ENCODE measurements at places on chromosomes 6 and 20.

- no peak for DNase-seq
These were observed 22.2 kb upstream of the NCOA3 start for GRCh38 chr20:47479506-47479905.

DNA sequence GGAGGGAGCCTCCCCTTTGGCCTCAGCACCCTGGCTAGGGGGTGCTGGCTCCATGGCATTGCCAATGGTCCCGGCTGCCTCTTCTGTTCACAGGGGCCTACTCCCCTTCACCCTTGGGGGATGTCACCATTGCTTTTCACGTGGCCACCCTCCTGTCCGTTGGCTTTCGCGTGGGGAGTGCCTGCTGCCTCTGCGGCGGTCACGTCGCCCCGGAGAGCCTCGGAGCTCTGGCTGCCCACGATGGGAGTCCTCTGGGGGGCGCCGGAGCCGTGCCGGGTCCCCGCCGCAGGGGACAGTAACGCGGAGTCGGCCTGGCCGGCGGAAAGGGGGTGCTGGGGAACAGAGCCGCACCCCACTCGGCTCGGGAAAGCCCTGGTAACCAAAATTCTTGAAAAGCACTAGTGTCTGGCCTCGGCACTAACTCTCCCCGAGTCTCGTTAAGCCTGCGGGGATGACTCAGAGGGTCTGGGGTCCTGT lies 661 bp upstream of the HEBP2 start:
- DNase-seq: no peak

- no peak for DNase-seq
These were observed 13.8 kb downstream of the SPTLC3 start for GRCh38 chr20:13022401-13023155.

DNA sequence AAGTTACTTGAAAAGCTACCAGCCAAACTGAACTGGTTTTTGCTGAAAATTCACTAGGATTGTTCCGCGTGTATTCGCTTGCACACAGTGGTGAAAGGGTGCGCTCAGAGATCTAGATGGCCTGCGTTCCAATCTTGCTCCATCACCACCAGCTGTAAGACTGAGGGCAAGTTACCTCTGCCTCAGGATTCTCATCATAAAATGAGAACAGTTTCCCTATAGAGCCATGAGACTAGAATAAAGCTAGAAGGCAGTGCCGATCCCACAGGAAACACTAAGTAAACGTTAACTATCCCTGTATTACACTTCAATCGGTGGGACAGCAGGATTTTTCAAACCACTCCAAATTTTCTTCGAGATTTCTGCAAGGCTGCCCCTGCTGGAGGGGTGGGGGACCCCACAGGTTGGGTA lies 838 bp downstream of the AHCY start:
- DNase-seq: no peak

- DNase-seq: peak; percentile 86
These were observed 215.2 kb upstream of the ZNF184 start for GRCh38 chr6:27688014-27688586.

DNA sequence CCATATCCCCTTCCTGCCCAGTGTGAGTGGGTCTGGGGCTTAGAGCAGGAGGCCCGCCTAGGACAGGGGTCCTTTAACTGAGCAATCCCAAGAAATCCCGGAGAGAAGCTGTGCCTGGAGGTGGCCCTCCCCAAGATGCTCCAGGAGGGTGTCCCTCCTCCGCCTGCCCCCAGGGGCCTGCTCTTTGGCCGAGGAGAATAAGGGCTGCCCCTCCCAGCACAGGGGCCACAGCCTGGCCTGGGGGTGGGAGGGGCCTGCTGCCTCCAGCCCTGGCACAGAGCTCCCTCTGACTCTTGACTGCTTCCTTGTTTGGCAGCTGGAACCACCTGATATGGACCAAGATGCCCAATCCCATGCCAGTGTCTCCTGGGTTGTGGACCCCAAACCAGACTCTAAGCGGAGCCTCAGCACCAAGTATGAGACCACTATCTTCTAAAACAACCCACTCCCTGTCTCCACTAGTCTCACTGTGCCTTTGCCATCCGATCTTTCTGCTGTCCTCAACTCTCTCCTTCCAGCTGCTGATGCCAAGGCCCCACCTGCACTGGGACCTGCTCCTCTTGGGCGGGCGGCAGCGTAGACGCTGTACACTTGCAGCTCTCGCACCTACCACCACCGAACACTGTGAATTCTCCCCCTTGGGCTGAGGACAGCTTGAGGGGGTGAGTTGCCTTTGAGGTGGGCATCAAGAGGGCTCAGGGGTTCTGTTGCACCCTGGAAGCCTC lies 54.3 kb downstream of the TCP11 start:
- no peak for DNase-seq

GRCh38 chr6:87884203-87884602 lies 163.4 kb upstream of the SPACA1 start:
- no peak for DNase-seq

- DNase-seq: peak; percentile 13
These were observed 12.0 kb upstream of the CCDC170 start for GRCh38 chr6:151481786-151482185.

GRCh38 chr6:76510489-76510888 lies 438.0 kb upstream of the IMPG1 start:
- no peak for DNase-seq

GRCh38 chr20:48687117-48687800 lies 140.5 kb downstream of the PREX1 start:
- no peak for DNase-seq

- no peak for DNase-seq
These were observed 27.4 kb downstream of the CBLN4 start for GRCh38 chr20:55977690-55978459.

- DNase-seq: no peak
These were observed 10.2 kb downstream of the UBE3D start for GRCh38 chr6:83055366-83055964.

GRCh38 chr6:33787954-33788693 lies 806 bp downstream of the LEMD2 start:
- DNase-seq: peak; percentile 35

GRCh38 chr6:156126535-156126934 lies 650.6 kb upstream of the ARID1B start:
- DNase-seq: no peak

- DNase-seq: no peak
These were observed 682.1 kb upstream of the ADGRB3 start for GRCh38 chr6:67952948-67953347.

DNA sequence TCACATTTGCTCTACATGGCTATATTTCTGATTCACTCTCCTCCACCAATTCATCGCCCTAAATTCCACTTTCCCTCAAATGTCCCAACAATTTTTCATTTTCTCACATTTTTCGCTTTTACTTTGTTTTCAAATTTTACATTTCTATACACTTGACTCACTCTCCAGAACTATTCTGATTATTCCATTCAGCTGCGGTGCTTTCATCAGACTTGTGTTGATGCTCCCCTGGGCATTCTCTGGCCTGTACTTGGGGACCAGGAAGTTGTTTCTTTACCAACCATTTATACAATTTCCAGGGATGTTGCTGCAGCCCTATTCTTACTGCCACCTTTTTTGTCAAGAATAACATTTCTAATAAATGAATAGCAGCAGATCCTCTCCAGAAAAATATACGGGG lies 444.8 kb downstream of the MAFB start:
- no peak for DNase-seq

DNA sequence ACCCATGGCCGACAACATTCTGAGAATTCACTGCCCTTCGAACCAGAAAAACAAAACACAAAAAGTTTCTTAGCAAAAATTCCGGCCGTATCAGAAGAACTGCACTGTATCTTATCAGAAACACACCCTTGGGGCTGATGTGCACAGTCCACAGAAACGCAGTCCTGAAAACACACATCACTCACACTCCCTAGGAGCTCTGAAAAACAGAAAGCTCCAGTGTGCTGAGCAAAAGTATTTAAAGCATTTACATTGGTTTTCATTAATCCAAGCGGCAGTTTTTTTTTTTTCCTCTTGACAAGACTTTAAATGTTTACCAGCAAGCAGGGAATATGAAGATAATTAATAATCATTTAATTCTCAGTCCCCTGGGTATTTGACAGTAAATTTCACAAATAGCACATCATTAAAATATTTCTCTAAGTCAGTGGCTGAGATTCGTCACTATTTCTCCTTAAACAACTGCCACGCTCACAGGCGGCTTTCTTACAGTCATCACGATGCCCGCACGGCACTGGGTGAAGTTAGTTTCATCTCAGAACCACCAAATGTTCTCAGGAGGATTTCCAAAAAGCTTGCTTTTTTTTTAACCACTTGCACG lies 13.3 kb downstream of the NFATC2 start:
- DNase-seq: peak; percentile 78

DNA sequence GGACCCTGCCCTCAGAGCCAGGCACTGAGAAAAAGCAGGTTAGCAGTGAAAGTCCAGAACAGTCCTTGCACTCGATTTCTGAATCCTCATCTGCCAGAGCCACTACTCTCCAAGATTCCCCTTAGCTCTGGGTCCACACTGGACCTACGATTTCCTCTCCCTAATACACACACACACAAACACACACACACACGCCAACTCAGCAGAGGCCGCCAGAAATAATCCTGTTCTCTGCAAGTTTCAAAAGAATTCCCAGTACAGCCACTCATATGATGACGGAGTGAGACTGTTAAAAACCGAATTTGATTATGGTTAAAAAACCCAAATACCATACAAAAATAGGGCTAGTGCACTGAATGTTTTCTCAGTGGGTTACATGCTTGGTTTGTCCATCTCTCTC lies 90.8 kb downstream of the GMPR start:
- DNase-seq: no peak

GRCh38 chr6:156687789-156688619 lies 89.2 kb upstream of the ARID1B start:
- DNase-seq: no peak

- no peak for DNase-seq
These were observed 212.8 kb downstream of the ZMYND8 start for GRCh38 chr20:47143657-47144056.

DNA sequence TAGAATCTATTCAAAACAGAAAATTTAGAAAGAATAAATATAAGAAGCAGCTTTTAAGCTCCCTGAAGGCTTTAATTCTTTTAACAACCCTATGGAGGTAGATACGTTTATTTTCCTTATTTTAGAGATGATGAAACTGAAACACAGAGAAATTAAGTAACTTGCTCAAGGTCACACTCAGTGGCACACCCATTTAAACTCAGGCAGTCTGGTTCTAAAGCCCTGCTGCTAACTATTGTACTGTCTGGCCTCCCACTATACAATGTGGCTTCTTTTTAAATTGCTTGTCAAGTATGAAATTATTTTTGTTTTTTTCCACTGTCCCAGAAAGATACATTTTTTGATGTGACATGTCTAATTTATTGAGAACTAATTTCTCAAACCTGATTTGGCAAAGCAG lies 55.7 kb downstream of the FAM217A start:
- DNase-seq: no peak

DNA sequence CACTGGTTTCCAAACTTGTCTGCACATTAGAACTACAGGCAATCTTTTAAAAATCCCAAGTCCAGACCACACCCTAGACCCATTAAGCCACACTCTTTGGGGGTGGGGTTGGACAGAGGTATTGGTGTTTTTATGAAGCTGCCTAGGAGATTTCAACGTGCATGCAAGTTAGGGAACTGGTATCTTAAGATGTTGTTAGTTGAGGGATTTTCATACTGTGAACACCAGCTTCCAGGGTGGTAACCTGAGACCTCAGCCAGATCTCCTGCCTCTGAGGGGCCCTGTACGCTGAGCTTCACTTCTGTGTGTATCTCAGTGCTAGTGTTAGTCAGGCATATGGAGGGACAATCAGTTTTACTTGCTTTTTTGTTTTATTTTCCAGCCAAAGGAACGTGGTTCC lies 138.0 kb downstream of the UTRN start:
- no peak for DNase-seq

DNA sequence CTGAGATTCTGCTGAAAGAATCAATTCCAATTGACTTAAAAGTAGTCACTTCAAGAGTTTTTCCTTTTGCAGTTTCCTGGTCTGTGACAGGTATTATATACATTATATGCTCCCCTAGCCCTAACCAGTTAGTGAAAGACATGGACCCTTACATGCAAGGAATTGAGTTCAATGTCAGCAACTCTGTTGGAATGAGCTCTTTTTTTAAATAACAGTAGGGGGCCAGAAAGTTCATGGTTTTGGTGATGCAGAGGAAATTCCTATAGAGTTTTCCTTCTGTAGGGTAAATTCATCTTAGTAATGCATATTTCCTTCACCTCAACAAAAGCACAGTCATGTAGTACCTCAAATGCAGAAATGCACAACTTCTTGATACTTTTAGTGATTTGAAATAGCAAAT lies 172.2 kb downstream of the KIF6 start:
- no peak for DNase-seq

DNA sequence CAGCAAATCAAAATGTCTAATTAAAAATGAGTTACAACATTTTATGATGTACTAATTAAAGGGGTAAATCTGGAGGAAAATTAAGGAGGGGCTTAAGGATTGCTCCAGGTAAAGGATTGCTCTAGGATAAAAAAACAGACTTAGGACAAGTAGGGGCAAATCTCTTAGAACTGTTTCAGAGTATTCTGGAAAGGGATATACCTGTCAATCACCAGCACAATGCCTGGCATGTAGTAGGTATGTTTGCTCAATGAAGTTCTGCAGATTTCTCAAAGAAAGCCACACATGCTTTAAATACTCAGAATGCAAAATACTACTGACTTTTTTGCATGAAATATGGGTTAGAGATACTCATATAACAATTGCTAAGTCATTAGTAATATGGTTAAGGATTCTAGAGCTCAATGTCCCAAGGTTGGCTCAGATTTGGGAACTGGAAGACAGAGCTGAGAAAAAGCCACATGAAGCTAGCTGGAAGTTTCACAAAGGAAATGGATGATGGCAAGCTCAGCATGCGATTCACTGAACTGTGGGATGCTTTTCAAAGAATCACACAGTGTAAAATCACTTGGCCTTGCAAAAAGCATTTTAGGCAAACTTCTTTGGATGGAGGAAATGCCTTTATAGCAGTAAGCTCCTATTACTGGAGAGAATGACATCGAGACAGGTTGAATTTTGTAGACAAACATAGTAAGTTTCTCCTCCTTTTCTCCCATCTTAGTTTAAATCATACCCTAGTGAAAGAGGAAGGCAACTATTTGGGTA lies 72.8 kb downstream of the MAP3K5 start:
- no peak for DNase-seq

GRCh38 chr6:110738899-110739365 lies 76.3 kb downstream of the CDK19 start:
- DNase-seq: no peak

GRCh38 chr6:163019926-163020325 lies 292.2 kb downstream of the PACRG start:
- DNase-seq: no peak

GRCh38 chr6:105711216-105711615 lies 308.3 kb upstream of the PREP start:
- no peak for DNase-seq

DNA sequence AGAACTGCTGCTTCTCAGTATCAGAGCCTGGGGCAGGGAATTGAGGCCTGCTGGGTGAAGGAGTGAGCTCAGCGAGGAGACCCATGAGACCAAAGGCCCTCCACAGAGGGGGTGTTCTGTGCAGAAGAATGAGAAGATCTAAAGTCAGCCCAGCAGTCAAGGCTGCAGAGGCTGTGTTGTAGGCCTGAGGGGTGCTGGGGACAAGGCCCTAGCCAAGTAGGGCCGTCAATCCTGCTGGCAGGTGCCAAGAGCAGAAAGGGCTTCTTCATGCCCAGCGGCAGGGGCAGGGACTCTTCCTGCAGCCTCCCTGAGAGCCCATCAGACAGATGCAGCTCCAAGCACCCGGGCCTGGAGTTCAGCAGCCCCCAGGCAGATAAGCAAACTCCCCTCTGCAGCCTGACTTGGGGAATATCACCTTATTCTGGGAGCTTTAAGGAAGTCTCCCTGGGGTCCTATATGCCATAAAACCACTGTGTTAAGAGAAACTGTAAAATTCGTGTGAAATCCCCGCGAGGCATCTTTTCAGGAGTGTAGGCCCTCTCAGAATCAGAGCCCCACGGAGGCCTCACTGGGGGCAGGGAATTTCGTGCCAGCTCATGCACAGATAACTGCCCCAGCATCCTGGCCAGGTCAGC lies 9.0 kb downstream of the CCDC167 start:
- DNase-seq: no peak
